Spinal cord (tissue), 10 donors: ENCODE measurements at places on chromosomes 3 and 15. TPM values are rescaled to one million over a fixed set of nuclear protein-coding genes. Genes with fewer than 3 reads are reported as not detected.

DNA sequence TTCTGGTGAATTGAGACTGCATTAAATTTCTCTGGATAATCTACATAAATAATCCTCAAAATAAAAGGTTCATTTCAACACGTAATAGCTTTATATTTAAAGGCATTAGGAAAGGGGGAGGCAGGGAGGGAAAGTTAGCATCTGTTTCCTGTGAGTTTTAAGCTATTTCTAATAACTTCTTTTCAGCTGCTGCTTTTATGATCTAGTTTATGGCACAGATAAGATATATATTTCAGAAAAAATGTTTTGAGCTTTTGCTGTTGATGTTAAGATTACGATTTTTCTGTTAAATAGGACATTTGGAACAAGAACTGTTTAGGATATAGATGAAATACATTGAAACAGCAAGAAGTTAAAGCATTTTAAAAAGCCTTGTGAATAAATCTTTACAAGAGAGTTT is 30.0 kb downstream of the UBE2E1 start:
- no peaks in the 10 kb centered on the region for H3K27me3 ChIP-seq
- DNase-seq, result no peak
- no peaks in the 10 kb centered on the region for H3K36me3 ChIP-seq
- no peaks in the 10 kb centered on the region for H3K4me1 ChIP-seq
- H3K27ac ChIP-seq, result no peak overlapping the region

PIGZ gene
- total RNA-seq, result 3.0 TPM

DNA sequence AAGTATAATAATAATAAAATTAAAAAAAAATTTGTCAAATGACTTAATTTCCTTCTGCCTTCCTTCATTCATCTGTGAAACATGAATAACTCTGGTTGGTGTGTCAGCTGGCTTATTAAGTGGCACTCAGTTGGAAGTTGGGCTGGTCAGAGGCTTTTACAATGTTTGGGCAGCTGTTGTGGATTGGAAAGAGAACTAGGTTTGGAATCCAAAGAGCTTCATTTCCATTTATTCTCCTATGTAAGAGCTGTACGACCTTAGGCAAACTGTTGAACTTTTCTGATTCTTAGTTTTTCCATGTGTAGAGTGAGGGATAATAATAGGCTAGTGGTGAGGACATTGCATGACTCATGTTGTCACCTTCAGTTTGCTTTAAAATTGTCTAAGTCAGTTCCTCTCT is 606.7 kb downstream of the PDCD6IP start:
- H3K27ac ChIP-seq, result no peak overlapping the region
- H3K4me3 ChIP-seq, result no peak overlapping the region

DNA sequence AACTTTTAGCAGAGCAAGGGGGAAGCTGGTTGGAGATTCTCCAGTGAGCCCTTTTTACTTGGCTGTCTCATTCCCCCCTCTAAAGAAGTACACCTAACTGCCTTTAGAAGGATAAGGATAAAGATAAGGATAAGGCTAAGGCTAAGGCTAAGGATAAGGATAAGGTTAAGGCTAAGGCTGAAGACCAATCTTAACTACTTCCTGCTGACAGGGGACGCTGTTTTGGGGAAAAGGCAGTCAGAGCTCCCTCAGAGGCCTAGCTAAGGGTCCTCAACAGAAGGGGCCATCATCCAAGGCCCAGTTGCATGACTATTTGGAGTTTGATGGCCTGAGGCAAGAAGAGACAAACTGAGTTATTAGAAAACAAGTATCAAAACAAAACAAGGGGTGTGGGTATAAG is 94.3 kb upstream of the ARPP21 start:
- H3K27ac ChIP-seq, result no peak overlapping the region
- no peaks in the 10 kb centered on the region for H3K4me1 ChIP-seq
- no peaks in the 10 kb centered on the region for H3K36me3 ChIP-seq
- no peaks in the 10 kb centered on the region for H3K27me3 ChIP-seq
- H3K4me3 ChIP-seq, result no peak overlapping the region

DNA sequence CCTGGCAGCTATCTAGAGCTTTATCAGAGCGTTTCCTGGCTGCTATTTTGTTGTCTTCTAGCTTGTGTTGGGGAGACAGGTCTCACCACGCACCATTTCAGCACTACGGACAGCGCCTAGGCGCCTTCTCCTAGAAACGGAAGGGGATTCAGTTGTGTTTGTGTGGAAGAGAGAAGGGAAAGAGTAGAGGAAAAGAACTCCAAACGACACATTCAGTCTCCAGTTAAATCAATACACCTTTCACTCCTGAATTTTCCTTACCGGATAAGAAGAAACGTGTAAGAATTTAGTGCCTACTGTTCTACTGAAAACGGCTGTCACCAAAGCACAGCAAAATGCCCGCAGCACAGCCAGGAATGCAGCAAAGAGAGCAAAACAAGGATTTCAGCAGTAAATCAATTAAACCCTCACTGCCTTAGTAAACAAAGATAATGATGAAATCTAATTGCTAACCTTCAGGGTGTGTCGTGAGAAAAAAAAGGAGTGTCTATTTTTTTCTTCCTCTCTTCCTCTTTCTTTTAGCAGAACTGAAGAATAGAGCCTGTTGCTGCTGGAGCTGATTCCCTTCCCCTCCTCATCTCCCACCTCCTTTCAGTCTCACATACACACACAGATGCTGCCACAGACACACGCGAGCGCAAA is 412 bp upstream of the CTXN2 start:
- peaks cover 7% of the 10 kb centered on the region for H3K4me1 ChIP-seq
- peak overlapping the region; percentile 25 for H3K27ac ChIP-seq
- peaks cover 2% of the 10 kb centered on the region for H3K27me3 ChIP-seq

DNA sequence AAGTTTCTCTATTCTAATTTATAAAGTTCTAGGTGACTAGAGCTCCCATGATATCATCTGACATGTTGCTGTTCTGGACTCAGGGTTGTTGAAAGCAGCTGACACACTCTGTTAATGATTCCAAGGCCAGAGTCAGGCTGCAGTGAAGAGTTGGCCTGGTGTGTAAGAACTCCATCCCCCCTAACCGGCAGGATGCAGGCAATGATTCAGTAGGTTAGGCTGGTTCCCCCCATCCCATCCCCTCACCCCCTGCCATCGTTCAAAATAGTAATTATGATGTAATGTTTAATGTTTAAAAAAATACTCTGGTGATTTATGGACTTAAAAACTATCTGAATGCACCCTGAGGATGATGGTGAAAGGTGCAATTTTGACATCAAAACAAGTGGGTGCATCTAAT is 4.6 kb upstream of the TRIM71 start:
- peaks cover 22% of the 10 kb centered on the region for H3K27me3 ChIP-seq
- peaks cover 16% of the 10 kb centered on the region for H3K4me1 ChIP-seq
- H3K4me3 ChIP-seq, result no peak overlapping the region
- H3K27ac ChIP-seq, result no peak overlapping the region

DNA sequence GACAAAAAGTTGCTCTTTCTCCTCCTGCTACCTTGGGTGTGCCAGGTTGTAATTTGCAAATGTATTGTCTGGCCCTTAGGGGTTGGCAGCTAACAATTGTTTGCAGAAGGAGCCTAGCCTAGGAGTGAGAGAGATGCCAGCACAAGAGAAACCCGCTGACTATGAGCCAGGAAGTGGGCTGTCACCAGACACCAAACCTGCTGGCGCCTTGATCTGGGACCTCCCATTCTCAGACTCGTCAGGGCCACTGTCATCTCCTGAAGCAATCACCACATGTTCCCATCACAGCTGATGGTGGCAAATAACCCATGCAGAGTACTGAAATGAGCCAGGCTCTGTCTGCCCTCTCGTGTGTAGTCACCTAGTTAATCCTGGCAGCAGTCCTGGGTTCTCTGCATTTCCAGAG is 406.4 kb upstream of the NPAP1 start:
- H3K27me3 ChIP-seq, result no peaks in the 10 kb centered on the region
- H3K27ac ChIP-seq, result no peak overlapping the region
- H3K4me1 ChIP-seq, result peaks cover 5% of the 10 kb centered on the region
- no peaks in the 10 kb centered on the region for H3K36me3 ChIP-seq
- no peak overlapping the region for H3K4me3 ChIP-seq
